ENCODE measurements at places on chromosomes 6 and 20. TPM values are rescaled to one million over a fixed set of nuclear protein-coding genes. Genes with fewer than 3 reads are reported as not detected.

Gene RHAG
- total RNA-seq = not detected

Gene COL19A1
- not detected for total RNA-seq

Gene PERP
- 4.5 TPM for total RNA-seq

Gene IMPG1
- total RNA-seq = not detected

Gene THEMIS
- total RNA-seq = 80.1 TPM

Gene MOXD1
- total RNA-seq = not detected

Gene MYB
- total RNA-seq = 50.9 TPM

Gene ZNF311
- 0.31 TPM for total RNA-seq

Gene KHDC1L
- total RNA-seq = not detected

Gene KPNA5
- 10.9 TPM for total RNA-seq

Gene SYCP2L
- total RNA-seq = 0.32 TPM

Gene KCNQ5
- total RNA-seq = 14.9 TPM

Gene TMEM151B
- not detected for total RNA-seq

Gene ZNF391
- total RNA-seq = 4.5 TPM

Gene BCAS1
- 0.09 TPM for total RNA-seq

Gene PCED1A
- total RNA-seq = 34.3 TPM

Gene THBD
- total RNA-seq = not detected

Gene OR2B6
- total RNA-seq = not detected

Gene RRP36
- total RNA-seq = 47.9 TPM

Gene SLC16A10
- 12.2 TPM for total RNA-seq

Gene CTCFL
- not detected for total RNA-seq

Gene IL17F
- total RNA-seq = 0.86 TPM

All from activated CD8-positive, alpha-beta T cell treated with anti-CD3 and anti-CD28 coated beads for 36 hours (primary cell).